Right atrium auricular region (tissue), 2 donors: ENCODE measurements at places on chromosomes 1 and 21. TPM values are rescaled to one million over a fixed set of nuclear protein-coding genes. Genes with fewer than 3 reads are reported as not detected.

The MROH9 gene
- not detected for total RNA-seq

The SH2D1B gene
- 0.16 TPM for total RNA-seq

The GPR52 gene
- 0.98 TPM for total RNA-seq

The THEM4 gene
- 18.5 TPM for total RNA-seq

GRCh38 chr1:159474926-159475325 is 35.4 kb downstream of the OR10J1 start:
- no peaks in the 10 kb centered on the region for H3K27me3 ChIP-seq
- no peak for DNase-seq
- no peak overlapping the region for H3K4me3 ChIP-seq
- no peaks in the 10 kb centered on the region for H3K36me3 ChIP-seq
- no peak overlapping the region for H3K27ac ChIP-seq
- no peaks in the 10 kb centered on the region for H3K4me1 ChIP-seq

DNA sequence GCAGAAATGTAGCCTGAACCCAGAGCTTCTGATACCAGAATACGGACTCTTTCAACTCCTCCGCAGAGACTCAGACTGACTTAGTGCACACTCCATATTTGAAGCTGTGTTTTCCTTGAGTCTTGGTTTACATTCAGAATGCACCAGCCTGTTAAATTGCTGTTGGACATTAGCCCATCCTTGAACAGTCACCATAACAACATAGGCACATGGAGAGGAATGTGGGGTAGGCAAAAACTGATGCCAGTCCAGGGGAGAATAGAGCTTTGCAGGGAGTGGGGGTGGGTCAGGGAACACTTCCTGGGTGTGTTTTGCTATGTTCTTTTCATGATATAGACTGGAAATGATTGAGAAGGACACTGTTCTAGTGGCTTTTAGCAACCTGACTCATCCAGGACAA is 76.3 kb upstream of the CACNA1E start:
- no peak overlapping the region for H3K4me3 ChIP-seq
- H3K36me3 ChIP-seq = no peaks in the 10 kb centered on the region
- H3K27me3 ChIP-seq = no peaks in the 10 kb centered on the region
- no peak overlapping the region for H3K27ac ChIP-seq
- no peak for DNase-seq

- H3K27me3 ChIP-seq = no peaks in the 10 kb centered on the region
- H3K4me3 ChIP-seq = no peak overlapping the region
- no peak overlapping the region for H3K27ac ChIP-seq
- H3K36me3 ChIP-seq = no peaks in the 10 kb centered on the region
Observed at GRCh38 chr1:15272009-15272781, 25.2 kb downstream of the FHAD1 start.

GRCh38 chr1:18957136-18957521 is 653 bp upstream of the IFFO2 start:
- H3K27me3 ChIP-seq = no peaks in the 10 kb centered on the region
- no peak for DNase-seq
- H3K4me1 ChIP-seq = peaks cover 32% of the 10 kb centered on the region
- peak overlapping the region; percentile 69 for H3K27ac ChIP-seq

- no peak for DNase-seq
- H3K27me3 ChIP-seq = no peaks in the 10 kb centered on the region
Observed at GRCh38 chr1:20819818-20820217, 32.7 kb upstream of the HP1BP3 start.
